ENCODE measurements at places on chromosomes 3 and 15.

DNA sequence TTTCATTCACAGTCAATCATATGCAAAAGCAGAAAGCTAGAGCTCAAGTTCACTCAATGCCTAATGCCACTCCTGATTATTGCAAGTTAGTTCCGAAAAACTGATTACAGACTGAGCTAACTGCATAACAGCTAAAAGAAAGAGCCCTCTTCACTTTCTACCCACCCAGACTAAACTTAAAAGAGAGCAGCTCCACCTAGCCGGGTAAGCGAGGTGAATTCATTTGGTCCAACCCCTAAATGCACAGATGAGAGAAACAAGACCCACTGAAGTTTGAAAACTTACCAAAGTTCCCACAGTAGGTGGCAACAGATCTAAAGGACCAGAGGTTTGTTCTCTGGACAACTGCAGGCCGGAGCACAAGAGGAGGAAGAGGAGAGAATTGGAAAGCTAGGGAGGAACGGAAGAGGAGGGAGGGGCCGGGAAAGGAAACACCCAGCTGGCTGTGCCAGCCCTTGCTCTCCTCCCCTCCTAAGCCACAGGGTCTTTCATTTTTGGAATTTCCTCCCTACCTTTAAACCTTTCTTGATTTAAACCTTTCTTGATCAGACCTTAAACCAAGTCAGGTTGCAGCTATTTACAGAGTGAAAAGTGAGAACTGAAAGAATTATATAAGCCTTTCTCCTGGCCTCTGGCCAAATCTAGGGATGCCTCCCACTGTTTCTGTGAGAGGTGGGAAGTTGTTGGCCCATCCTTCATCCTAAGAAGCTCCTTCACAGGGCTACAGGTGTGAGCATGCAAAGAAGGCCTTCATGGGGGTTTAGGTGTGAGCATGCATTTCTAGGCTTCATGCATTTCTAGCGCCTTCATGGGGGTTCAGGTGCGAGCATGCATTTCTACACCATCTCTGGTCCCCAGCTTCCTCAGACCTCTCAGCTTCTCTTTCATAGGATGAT is 114.7 kb upstream of the LMOD3 start:
- no peak for DNase-seq

GRCh38 chr3:112394003-112394640 is 61.2 kb downstream of the CD200 start:
- DNase-seq, result no peak

DNA sequence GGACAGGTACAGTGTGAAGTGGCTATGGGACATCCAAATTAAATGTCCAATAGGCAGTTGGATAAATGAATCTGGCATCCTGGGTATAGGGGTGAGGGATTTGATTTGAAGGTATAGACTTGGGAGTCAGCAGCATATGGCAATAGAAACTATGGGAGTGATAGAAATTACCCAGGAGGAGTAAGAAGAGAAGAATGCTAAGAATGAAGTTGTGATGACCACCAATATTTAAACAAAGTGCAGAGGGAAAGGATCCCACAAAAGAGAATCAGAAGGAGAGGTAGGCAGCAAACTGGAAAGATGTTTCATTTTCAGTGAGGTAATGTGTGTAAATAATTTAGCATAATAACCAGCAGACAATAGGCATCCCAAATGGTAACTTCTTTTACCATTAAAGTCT is 13.8 kb upstream of the MSL2 start:
- DNase-seq, result no peak

GRCh38 chr15:35696767-35697231 is 150.8 kb upstream of the DPH6 start:
- DNase-seq, result no peak

GRCh38 chr15:43473885-43474284 is 19.1 kb downstream of the TP53BP1 start:
- no peak for DNase-seq

DNA sequence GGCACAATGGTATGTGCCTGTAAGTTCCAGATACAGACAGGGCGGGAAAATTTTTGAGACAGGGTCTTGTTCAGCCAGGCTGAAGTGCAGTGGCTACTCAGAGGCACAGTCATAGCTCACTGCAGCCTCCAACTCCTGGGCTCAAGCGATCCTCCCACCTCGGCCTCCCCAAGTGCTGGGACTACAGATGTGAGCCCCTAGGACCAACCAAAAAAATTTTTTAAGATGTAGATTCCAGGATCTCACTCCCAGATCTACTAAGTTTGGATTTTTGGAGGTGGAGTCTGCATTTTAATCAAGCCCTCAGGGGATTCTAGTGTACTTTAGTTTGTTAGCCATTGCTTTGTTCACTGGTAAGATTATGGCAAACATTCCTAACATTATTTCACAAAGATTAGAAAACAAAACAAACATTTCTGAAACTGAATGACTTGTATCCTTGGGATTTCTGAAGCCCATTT is 2.7 kb downstream of the LIPH start:
- DNase-seq, result no peak

DNA sequence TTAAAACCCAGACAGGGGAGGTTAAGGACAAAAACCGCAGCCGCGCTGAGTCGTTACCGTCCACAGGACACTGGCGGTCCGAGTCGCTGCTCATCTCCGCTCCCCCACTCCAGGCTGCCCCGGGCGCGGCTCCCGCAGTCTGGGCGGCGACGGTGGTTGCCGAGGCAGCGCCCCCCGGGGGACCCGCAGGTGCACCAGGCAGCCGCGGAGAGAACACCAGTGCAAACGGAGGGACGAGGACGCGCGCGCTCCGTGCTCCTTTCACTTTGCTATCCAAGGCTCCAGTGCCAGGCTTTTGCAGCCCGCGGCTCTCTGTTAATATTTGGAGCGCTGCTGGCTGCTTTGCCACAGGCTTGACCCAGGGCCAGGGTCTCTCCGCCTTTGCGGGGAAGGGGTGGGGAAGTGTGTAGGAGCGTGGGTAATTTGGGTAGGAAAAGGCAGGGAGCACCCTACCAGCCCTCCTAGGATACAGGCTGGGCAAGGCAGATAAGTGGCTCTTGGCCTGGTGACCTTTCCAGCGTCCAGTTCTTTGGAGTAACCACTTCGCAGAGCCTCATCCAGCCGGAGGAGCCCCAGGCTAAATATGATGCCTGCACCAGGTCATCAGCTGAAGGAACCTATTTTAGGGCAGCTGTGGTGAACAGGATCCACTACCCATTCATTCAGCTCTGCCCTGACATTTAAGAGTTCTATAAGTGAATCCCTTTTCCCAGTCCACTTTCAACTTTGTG is at the start of gene GADL1:
TSS of gene GADL1 (minus strand) at position 141 of the 731 bp plus-strand sequence. CDS start at position 94, 47 bp downstream.
- DNase-seq, result peak; percentile 25

GRCh38 chr15:84598993-84599392 is 1.8 kb upstream of the ZSCAN2 start:
- DNase-seq, result peak; percentile 33

GRCh38 chr15:99084965-99085364 is 19.9 kb upstream of the SYNM start:
- no peak for DNase-seq

DNA sequence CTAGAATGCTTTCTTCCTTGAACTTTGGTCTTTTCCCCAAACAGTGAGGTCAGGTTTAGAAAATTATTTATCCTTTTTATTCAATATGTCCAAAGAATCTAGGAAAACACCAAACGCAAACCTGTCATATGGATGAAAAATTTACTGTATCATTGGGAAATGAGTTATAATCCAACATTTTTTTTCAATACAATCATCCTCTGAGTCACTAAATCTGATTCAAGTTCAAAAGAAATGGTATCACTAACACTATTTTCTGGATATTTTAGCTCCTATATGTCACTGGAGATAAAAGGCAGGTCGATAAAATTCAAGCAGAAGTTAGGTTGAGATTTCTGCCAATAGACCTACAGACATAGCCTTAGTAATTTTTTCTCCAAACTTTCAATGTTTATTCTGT is 591.6 kb upstream of the AGTR1 start:
- DNase-seq, result no peak

DNA sequence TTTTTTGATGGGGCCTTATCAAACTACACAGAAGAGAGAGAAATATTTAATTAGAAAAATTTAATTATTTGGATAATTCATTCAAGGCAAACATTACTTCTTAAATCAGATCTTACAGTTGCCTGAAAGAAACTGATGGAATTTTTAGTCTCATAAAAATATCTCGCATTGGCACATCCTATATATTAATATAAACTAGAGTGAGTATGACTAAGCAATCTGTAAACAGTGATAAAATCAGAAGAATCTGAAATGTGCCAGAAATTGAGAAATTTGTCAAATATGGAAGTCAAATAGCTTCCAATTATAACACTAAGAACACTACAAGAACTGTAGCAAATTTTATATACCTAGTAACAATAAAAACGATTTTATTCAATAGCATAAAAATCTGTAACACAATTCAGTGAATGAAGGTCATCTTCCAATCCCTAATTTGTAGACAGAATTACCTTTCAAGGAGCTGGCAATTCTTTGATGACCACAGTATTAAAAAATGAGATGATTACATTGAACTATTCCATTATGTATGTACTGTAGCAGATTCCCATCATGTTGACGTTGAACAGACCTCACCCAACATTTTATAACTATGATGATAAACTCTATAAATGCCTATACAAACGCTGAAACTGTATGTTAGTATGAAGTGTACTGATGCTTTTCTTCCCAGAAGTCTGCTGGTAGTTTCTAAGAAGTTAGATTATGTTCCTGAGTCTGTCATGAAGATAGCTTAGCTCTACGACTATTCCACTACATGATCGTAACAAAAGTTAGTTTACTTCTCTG is 63.0 kb downstream of the ALDH1A2 start:
- DNase-seq, result no peak

GRCh38 chr3:12369598-12369997 is 80.7 kb downstream of the PPARG start:
- DNase-seq, result no peak

DNA sequence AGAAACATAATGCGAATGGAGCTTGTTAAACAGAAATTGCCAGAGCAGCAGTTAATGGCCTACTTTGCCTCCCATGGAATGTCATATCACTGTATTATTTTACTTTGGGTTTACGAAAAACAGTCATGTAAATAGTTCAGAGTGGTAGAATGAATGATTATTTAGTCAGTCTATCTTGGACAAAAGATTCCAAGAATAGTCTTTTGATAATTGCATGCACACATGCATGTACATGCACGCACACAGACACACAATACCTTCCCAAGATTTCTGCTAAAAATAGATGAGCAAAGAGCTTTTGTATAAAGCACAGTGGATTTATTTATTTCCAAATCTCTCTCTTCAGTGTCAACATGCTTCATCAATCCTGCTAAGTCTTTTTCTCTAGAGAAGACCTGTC is 800.7 kb downstream of the DIPK2A start:
- DNase-seq, result no peak

DNA sequence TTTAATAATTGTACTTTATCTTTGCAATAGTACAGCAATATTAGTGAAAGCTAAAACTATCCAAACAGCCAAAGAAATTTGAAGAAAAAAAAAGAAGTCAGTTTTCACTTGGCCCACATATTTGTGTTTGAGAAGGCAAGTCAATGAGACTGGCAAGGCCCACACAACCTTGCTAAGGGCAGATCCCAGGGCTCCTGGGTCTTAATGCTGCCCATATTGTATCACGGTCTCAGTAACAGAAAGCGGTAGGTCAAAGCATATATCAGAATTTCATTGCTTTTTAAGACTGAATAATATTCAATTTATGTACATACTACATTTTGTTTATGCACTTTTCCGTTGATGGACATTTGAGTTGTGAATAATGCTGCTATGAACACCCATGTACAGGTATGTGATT is 262.0 kb upstream of the TOPAZ1 start:
- DNase-seq, result no peak

DNA sequence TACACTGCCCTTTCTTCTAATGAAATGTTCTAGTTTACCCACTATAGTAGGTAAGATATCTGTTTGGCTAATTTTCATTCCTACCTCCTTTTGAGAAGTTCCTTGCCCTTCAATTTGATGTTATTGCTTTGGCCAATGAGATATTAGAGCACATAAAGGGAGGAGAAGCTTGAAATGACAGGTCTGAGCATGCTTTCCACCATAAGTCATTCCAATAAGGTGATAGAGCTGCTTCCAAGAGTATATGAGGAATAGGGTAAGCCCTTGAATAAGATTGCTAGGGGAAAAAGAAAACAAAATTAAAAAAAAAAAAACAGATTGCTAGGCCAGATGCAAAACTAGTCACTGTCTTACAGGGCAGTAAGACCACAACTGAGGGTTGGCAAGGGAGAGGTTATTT is 78.9 kb upstream of the TRIM42 start:
- DNase-seq, result no peak

DNA sequence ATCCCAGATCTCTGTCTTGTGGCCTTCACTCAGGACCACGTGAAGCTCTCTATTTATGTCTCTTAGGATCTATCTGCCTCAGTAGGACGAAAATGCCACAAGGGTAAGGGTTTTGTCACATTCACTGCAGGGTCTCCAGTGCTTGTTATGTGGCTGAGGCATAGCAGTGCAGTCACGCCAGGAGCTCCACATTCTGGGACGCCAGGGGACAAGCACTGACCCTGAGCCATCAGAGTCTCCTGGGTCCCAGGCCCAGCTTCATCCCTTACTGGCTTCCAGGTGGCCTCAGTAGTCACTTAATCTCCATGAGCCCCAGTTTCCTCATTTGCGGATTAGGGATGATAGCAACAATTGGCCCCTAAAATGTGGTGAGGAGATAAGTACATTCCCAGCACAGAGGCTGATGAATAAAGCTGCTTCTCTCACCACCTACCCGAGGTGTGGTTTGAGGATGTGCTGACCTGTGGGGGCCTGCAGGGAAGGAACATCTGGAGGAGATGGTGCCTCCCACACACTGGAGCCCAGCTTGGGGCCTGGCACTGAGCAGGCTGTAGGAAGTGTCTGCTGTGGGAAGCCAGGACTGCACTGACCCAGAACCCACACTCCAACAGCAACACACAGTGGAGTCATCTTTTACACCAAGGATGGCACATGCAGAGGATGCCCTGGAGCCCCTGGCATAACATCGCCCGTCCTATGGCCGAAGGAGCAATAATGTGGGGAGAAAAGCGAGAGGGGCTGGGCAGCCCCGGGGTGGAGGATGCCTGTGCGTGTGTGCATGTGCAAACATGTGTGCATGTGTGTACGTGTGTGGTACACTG is 93.2 kb upstream of the IQSEC1 start:
- DNase-seq, result no peak

Measured in hindlimb muscle (tissue), 1 donor.